Vagina (tissue), 2 donors: ENCODE measurements at places on chromosomes 7 and 10. TPM values are rescaled to one million over a fixed set of nuclear protein-coding genes. Genes with fewer than 3 reads are reported as not detected.

SMKR1 gene
- total RNA-seq: not detected

PRPS1L1 gene
- not detected for total RNA-seq

DNA sequence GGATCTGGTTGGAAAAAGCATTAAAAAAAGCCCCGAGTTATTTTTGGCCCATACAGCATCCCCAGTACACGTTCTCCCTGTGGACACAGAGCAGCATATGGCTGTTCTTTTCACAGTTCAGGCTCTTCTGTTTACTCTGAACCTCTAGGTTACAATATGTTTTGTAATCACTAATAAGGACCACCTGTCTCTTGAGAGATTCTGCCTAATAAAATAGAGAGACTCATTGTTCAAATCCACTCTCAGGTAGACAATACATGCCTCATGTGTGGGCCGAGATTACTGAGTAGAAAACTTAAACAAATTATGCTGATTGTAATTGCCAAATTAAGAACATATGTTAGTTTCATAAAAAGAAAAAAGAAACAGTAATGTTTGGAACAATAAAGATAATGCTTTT lies 647.7 kb downstream of the GRM8 start:
- H3K4me1 ChIP-seq: no peaks in the 10 kb centered on the region
- no peak overlapping the region for H3K4me3 ChIP-seq
- H3K36me3 ChIP-seq: no peaks in the 10 kb centered on the region
- H3K27ac ChIP-seq: no peak overlapping the region
- no peak for DNase-seq

- H3K4me3 ChIP-seq: no peak overlapping the region
- H3K36me3 ChIP-seq: no peaks in the 10 kb centered on the region
- no peak overlapping the region for H3K27ac ChIP-seq
- DNase-seq: no peak
Observed at GRCh38 chr10:93086289-93086688, 12.6 kb downstream of the CYP26A1 start.

- DNase-seq: no peak
- H3K36me3 ChIP-seq: no peaks in the 10 kb centered on the region
- no peak overlapping the region for H3K4me3 ChIP-seq
- H3K27ac ChIP-seq: no peak overlapping the region
- H3K27me3 ChIP-seq: peaks cover 3% of the 10 kb centered on the region
- H3K4me1 ChIP-seq: peaks cover 2% of the 10 kb centered on the region
Observed at GRCh38 chr10:1731592-1731991, 5.7 kb downstream of the ADARB2 start.

DNA sequence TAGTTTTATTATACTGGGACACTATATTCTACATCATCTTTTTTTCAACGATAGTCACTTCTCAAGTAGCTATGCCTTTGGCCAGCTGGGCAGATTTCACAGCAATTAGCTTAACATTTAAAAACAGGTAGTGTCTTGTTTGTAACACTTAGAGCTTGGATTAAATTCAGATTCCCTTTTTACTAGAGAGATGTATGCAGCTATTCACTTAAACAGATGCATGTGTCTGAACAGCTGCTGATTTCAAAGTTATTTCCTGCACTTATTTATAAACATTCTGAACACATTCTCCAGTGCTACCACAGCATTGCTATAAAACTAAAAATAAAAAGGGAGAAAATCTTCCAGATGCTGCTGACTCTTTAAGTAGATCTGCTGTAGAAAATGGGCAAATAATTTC lies 637.2 kb downstream of the POM121L12 start:
- no peaks in the 10 kb centered on the region for H3K27me3 ChIP-seq
- no peak overlapping the region for H3K27ac ChIP-seq
- no peaks in the 10 kb centered on the region for H3K4me1 ChIP-seq
- no peak for DNase-seq

LDB3 gene
- total RNA-seq: 4.7 TPM

DNA sequence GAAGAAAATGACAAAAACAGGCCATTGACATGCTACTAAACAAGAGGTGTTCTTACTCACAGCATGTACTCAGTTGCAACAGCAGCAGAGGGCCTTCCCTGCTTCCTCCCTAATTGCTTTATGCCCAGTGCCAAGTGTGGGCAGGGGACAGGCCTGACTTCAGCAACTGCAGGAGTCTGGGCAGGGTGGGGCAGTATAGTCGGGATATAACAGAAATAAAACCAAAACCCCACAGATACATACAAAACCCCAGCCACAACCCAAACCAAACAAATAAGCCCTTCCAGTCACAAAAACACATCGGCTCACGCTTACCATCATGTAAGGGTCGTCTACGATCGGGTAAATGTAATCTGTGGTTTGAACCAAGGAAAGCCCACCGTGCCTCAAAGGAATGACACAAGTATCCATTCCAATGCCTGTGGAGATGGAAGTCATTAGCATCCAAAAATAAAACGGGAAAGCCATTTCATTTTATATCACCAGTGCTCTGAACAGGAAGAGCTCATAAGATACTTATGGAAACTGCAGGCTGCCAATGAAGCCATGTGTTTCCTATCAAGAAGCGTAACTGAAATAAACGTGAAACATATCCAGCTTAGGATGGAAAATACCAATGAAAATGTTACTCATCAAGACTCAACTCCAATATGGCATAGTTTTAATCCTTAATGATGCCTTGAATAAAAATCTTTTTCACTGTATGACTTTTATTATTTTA lies 9.5 kb downstream of the SEPHS1 start:
- DNase-seq: no peak
- no peak overlapping the region for H3K27ac ChIP-seq
- no peak overlapping the region for H3K4me3 ChIP-seq
- H3K36me3 ChIP-seq: peaks cover 3% of the 10 kb centered on the region
- H3K4me1 ChIP-seq: peaks cover 13% of the 10 kb centered on the region

GRCh38 chr7:149027611-149028345 lies 527 bp downstream of the PDIA4 start:
- H3K27me3 ChIP-seq: no peaks in the 10 kb centered on the region
- DNase-seq: no peak
- H3K27ac ChIP-seq: peak overlapping the region; percentile 74

GRCh38 chr10:61452655-61453641 lies at the start of gene TMEM26:
Gene TMEM26 (minus strand): TSS chr10:61453381. CDS start chr10:61453081, 300 bp downstream.
- no peak for DNase-seq
- H3K36me3 ChIP-seq: no peaks in the 10 kb centered on the region
- peak within 1 kb of the TSS; percentile 50 for H3K27ac ChIP-seq
- peaks cover 12% of the 10 kb centered on the region for H3K4me1 ChIP-seq
- H3K27me3 ChIP-seq: no peaks in the 10 kb centered on the region

CYP3A7 gene
- total RNA-seq: not detected

- DNase-seq: no peak
- H3K36me3 ChIP-seq: no peaks in the 10 kb centered on the region
- H3K4me3 ChIP-seq: no peak overlapping the region
- H3K4me1 ChIP-seq: peaks cover 13% of the 10 kb centered on the region
- H3K27me3 ChIP-seq: no peaks in the 10 kb centered on the region
- H3K27ac ChIP-seq: no peak overlapping the region
Observed at GRCh38 chr7:76254781-76255180, 47.7 kb upstream of the HSPB1 start.

DNA sequence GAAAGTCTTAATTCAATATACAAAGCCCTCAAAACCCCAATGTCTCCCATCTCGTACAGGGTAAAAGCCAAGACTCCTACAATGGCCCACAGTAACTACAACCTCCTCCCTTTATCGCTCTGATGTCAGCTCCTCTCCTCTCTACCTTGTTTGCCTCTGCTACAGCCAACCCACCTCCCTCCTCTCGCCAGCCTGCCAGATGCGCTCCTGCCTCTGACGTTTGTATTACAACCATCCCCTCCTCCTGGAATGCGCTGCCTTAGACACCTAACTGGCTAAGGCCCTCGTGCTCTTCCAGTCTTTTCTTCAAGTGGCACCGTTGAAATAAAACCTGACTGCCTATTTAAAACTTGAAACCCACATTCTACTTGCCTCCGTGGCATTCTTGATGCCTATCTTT lies 115.3 kb upstream of the MYO3A start:
- DNase-seq: no peak
- no peak overlapping the region for H3K4me3 ChIP-seq
- no peak overlapping the region for H3K27ac ChIP-seq

DNA sequence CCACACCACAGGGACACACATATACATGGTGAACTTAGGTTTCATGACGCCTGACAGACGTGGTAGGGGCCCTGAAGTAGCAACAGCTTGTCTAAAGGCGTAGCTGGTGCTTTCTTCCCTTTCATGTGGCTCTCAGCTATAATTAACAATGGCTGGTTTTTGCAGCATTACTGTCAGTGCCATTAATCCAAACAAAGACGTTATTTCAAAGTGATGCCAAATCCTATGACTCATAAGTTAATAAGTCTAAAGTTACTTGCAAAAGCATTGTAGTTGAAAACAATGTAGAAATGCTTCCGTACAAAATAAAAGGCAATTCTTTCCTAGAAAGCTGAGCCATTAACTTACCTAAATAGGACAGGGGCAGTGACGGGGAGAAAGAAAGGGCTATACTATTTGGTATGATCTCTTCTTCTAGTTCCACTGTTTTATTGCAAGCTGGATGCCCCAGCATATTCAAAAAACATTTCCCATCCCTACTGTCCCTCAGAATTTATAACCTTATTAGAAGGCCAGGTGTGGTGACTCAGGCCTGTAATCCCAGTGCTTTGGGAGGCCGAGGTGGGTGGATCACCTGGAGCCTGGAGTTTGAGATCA lies 105.4 kb downstream of the ODAD2 start:
- H3K27me3 ChIP-seq: no peaks in the 10 kb centered on the region
- H3K4me3 ChIP-seq: no peak overlapping the region

DNA sequence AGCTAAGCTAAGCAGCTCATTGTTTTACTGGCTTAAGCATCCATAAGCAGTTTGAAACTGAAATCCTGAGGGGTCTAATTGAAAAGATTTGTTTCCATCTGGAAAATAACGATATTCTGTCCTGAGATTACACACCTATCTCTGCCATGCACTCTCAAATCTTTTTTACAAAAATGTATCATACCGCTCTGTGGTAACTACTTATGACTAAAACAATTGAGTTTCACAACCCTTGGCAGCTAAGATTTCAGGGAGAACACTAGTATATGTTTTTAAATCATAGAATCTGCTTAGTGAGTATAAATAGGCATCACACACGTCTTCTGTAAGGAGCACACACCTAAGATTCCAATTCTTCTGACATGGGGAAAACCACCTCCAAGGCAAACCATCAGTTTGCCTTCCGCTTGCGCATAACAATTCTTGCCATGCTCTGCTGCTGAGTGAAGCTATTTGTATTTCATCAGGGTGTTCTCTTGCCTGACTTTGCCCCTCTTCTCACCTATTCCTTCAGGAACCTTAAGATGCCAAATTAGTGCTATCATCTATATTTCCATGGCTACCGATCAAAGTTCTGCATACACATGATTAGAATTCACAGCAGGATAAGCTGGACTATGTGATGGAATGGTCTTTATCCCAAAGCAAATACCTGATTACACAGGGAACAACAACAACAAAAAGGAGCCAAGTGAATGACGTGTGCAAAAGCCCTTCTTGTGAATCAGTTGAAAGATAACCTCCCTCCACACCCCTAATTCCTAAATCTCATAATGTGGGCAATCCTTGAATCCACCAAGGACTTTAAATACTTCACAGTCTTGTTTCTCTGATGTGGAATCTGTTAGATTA lies 40.9 kb downstream of the PRPF18 start:
- no peaks in the 10 kb centered on the region for H3K27me3 ChIP-seq
- H3K36me3 ChIP-seq: peaks cover 9% of the 10 kb centered on the region
- no peak overlapping the region for H3K27ac ChIP-seq
- no peak overlapping the region for H3K4me3 ChIP-seq
- no peaks in the 10 kb centered on the region for H3K4me1 ChIP-seq

DNA sequence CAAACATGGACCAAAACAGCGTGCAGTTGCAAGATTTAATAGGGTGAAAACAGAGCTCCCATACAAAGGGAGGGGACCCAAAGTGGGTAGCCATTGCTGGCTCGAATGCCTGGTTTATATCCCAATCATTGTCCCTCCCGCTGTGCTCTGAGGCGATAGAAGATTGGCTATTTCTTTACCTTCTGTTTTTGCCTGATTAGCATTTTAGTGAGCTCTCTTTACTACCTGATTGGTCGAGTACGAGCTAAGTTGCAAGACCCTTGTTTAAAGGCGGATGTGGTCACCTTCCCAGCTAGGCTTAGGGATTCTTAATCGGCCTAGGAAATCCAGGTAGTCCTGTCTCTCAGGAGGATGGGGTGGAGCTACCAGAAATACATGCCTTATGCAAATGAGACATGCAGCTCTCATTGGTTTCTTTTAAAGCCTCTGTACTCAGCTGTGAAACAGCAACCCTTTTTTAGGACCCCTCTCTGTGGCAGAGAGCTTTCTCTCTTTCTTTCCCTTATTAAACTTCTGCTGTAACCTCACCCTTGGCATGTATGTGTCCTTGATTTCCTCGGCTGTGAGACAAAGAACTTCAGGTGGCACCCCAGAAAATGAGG lies 202.4 kb downstream of the CCSER2 start:
- H3K36me3 ChIP-seq: no peaks in the 10 kb centered on the region
- no peak overlapping the region for H3K4me3 ChIP-seq
- no peaks in the 10 kb centered on the region for H3K4me1 ChIP-seq
- no peak overlapping the region for H3K27ac ChIP-seq

NODAL gene
- total RNA-seq: not detected

POM121L12 gene
- total RNA-seq: not detected

- H3K4me3 ChIP-seq: no peak overlapping the region
- no peaks in the 10 kb centered on the region for H3K27me3 ChIP-seq
- no peak for DNase-seq
- H3K27ac ChIP-seq: no peak overlapping the region
- no peaks in the 10 kb centered on the region for H3K36me3 ChIP-seq
Observed at GRCh38 chr7:134726581-134726980, 52.9 kb upstream of the CALD1 start.

GRCh38 chr10:2963889-2964631 lies 103.3 kb upstream of the PFKP start:
- no peaks in the 10 kb centered on the region for H3K27me3 ChIP-seq
- no peak for DNase-seq

DNA sequence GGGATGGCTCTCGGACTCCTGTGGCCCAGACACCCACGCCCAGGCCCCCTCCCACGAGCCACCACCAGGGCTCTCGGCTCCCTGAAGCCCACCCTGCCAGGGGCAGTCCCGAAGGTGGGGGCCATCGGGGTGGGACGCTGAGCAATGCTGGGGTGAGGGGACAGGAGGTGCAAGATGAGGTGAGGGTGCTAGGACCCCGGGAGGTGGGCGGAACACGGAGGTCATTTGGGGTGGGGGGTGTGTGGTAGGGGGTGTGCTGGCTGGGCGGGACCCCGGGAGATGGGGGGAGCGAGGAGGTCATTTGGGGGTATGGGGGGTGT lies 17.0 kb upstream of the LFNG start:
- H3K36me3 ChIP-seq: no peaks in the 10 kb centered on the region
- H3K27ac ChIP-seq: no peak overlapping the region

GPR26 gene
- not detected for total RNA-seq
